Amygdala (tissue), 56 donors: ENCODE measurements at places on chromosomes 7 and 10.
A peak's percentile ranks its signal among the peaks of the same experiment; 100 is the strongest.

DNA sequence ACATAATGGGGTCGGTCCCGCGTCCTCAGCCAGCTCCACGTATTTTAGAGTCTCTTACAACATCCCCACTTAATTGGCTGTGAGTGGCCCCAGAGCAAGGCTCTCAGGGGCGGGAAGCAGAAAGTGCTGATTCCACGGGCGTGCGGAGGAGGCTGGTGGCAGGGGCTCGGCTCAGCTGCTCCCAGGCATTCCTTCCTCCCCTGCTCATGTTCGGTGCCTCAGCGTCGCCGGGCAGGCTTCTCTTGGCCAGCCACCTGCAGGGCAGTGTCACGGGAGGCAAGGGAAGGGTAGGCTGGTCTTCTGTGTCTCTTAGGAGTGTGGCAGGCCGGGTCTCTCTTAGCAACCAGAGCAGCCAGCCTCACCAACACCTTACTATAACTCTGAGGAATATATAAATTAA, 33.8 kb downstream of the IL15RA start:
- no peak for DNase-seq

DNA sequence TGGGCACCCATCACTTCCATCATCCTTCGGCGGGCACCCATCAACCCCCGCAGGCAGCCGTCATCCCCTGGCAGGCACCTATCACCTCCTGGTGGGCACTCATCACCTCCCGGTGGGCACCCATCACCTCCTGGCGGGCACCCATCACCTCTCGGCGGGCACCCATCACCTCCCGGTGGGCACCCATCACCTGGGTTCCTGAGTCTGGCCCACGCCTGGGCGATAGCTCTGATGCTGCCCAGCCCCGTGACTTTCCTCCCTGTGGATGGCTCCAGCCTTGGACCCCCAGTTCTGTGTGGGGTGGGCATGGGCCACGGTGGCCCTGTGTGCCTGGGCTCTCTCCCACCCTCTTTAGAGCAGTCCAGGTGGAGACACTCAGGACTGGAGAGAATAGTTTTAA, 29.0 kb downstream of the PFKFB3 start:
- DNase-seq = no peak

DNA sequence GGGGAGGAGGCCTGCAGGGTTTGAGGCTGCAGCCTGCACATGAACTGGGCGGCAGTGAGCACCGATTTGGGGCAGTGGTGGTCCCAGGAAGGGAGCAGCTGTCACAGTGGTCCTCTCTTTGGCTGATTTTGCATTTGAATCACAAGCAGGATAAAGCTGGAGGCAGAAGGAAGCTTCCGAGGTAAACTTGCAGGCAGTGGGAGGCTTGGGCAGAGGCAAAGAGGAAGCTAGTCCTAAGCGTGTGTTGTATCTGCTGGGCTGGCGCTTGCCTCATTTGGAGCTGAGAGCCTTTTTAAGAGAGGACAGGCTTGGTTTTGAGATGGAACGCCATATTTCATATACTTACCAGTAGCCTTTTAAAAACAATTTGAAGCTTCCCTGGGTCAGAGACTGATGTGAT, 177.2 kb upstream of the PODXL start:
- DNase-seq = no peak

- DNase-seq = peak; percentile 29
These were observed 171.2 kb downstream of the ARHGAP12 start for GRCh38 chr10:31757386-31757791.

GRCh38 chr10:86829472-86829871, 73.1 kb downstream of the BMPR1A start:
- no peak for DNase-seq

- no peak for DNase-seq
These were observed 91.5 kb upstream of the EFCAB10 start for GRCh38 chr7:105672801-105673200.

DNA sequence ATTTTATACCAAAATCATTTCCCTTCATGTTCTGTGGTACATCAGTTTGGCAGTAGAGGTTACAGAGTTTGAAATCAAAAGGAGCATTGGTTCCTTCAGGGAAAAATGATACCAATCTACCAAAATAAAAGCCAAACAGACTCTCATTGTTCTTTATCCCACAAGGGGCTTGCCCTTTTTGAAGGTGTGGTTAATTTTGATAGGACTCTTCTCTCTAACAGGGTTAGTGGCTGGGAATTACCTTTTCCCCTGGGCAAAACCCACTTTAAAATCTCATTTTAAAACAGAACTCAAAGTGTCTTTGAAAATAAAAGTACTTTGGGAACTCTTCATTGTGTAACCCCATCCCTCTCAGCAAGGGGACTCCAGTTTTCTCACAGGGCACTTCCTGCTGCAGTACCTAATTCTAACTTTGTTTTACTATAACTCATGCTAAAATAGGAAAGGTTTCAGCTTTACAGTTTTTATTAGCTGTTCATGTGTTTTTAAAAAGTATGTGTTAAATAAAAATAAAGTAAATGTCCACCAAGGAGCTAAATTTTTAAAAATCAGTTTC, 30.6 kb downstream of the SMNDC1 start:
- DNase-seq = no peak

DNA sequence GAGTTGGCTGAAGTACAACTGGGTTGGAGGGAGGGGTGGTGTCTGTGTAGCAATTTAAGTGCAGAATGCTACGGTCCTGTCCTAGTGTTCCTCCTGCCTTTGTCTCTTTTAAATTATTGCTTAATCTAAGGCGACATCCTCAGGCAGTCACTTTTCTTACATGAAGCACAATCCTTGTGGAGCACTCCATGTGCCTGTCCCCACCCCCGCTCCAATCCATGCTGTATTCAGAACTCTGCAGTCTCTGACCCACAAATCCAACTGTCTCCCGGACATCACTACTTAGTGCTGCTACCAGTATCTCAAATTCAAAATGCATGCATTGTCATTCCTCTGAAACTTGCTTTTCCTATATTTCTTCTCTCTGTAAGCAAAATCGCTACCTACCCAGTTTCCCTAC, 91.4 kb upstream of the FAM133B start:
- DNase-seq = no peak

DNA sequence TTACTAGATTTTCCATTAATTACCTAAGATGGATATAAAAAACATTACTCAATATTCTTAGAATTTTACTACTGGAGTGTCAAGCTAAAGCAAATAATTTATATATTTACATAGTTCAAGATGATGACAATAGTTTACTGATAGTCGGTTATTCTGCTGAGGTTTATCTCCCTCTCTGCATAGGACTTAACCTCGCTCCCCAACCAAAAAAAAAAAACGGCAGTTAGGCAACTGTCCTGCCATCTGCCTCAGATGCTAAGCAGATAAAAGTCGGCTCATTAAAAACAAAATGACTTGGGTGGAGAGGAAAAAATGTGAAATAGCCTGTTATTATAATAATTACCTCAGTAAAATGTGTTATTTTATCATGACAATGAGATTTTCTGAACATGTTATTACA, 14.0 kb upstream of the ITGB8 start:
- no peak for DNase-seq

DNA sequence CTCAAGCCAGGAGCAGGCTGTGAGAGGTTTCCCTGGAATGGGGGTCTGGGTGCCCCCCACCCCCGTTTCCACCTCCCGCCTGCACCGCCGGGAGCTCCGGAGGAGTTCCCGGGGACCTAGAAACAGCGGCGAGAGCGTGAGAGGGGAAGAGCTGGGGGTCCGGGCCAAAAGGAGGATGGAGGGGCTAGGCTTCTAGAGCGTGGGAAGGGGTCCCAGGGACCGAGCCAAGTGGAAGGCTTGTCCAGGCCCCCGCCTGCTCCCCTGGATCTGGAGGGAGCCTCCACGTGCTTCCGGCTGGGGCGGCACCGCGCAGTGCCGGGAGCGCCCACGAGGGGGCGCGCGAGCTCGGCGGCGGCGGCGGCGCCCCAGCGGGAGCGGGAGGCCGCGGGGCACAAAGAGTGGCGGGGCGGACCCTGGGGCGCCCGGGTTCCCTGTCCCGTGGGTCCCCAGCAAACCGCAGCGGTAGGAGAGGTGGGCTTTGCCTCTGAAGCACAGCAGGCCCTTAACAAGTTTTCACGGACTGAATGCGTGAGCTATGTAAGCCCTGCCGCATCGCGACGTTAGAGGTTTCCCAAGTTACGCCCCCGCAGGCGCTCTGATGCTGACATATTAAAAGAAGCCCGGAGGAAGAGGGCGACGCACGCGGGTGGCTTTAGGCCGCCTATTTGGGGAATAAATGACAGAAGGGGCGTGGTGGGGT, 104.4 kb upstream of the LRRC4 start:
- DNase-seq = peak; percentile 40

DNA sequence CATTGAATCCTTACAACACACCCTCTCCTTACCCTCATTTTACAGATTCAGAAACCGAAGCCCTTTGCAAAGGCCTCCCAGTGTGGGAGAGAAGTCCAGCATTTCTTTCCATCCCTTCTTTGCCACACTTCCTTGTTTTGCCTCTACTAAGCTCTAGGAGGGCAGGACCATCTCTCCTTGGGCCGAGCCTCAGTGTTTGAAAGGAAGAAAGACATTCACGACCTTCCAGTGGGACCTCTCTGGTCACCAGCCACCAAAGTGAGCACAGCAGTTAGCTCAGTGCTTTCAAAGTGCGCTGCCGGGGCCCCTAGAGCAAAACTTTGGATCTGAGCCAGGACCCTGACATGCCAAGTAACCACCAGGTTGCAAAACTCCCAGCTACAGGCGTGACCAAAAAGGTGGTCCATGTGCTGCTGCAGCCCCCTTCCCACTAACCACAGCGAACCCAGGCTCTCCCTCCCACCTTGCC, 12.4 kb downstream of the CTBP2 start:
- no peak for DNase-seq

DNA sequence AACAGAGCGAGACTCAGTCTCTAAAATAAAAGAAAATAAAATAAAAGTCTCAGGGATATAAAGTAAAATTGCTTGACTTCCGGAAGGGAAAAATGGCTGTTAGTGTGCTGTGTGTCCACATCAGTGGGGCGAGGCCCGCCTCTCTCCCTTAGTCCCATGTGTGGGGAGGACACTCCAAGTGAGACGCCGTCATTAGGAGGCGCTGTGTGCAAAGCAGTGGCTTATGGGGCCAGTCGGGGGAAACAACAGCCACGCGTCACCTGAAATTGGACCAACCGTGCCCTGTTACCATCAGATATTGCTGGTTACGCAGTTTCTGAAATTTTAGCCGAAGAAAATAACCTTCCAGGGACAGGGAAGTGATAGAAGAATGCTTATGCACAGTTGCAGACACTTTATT, 15.8 kb downstream of the SFXN4 start:
- no peak for DNase-seq

- no peak for DNase-seq
These were observed 96.3 kb downstream of the SDK1 start for GRCh38 chr7:3397324-3397723.

- no peak for DNase-seq
These were observed 377.1 kb downstream of the HPSE2 start for GRCh38 chr10:98858525-98858924.

DNA sequence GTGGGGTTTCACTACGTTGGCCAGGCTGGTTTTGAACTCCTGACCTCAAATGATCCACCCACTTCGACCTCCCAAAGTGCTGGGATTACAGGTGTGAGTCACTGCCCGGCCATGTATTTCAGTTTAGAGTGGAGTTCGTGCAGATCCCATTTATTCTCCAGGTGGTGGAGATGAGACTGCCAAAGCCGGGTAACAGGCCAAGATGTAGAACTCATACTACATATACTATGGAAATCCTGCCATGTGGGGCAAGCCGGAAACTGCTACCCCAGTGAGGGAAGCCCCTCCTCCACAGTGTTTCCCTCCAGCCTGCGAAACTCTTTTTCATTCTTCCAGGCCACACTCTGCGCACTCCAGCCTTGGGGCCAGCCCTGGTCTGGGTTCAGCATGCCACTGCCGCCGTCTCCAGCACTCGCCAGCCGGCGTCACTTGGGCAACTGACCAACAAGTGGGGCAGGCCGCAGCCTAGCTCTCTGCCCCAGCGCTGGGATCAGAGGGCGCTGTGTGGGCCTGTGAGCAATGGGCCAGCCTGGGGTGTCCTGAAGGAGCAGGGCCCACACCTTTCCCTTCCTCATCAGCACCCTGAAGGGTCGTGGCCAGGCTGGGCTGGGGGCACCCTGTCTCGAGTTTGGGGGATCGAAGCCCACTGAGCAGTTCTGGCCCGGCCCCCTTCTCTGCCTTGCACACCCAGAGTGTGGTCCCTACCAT, 122.0 kb downstream of the TRRAP start:
- no peak for DNase-seq

GRCh38 chr10:3516234-3516922, 268.6 kb downstream of the KLF6 start:
- DNase-seq = no peak

DNA sequence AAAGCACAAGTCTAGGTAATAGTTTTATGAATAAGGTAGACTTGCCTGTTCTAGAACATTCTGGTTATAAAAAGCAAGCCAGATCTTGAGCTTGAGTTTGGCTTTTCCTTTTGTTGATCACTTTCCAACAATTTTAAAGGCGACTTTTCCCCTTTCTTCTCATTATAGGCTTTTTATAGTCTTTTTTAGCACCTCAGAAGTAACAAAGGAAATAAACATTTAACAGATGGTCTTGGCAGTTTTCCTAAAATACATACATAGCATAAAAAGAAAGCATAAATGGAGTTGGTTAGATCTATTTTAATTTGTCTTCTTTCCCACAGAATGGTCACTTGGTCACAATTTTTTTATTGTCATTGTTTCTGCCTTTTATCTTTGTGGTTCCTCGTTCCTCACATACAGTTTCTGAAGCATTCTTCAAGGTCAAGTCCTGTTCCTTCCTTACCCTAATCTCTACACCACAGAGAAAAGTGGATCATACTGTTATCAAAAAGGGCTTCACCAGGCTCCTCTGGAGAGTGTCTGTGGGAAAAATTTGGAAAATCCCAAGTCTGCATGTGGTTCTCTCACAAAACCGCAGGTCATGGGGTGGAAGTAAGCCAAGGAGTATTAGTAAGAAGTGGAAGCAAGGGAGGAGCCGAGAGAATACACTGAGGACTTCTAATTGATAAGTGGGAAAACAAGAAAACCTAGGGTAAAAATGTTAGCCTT, 31.3 kb downstream of the THNSL1 start:
- no peak for DNase-seq

- no peak for DNase-seq
These were observed 115.7 kb upstream of the SAMD8 start for GRCh38 chr10:74995806-74996205.

DNA sequence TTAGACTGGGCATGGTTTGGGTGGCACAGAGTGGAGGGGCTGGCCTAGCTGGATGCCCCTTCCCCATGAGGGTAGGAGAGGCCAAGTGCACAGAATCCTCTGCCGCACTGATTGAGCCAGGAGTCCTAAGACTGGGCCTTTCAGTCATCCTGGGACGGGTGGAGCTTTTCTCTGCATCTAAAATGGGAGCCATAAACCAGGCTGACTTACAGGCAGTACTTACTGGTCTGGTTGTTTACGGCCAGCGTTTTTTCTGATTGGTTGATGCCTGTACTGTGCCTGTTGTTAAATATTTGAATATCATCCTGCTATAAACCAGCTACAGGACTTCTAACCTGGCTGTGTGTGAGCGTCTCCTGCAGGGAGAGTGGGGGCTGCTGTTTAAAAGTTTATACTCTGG, 107.8 kb downstream of the CDH23 start:
- no peak for DNase-seq
